ENCODE measurements at places on chromosomes 5 and 9.
A peak's percentile ranks its signal among the peaks of the same experiment; 100 is the strongest.

DNA sequence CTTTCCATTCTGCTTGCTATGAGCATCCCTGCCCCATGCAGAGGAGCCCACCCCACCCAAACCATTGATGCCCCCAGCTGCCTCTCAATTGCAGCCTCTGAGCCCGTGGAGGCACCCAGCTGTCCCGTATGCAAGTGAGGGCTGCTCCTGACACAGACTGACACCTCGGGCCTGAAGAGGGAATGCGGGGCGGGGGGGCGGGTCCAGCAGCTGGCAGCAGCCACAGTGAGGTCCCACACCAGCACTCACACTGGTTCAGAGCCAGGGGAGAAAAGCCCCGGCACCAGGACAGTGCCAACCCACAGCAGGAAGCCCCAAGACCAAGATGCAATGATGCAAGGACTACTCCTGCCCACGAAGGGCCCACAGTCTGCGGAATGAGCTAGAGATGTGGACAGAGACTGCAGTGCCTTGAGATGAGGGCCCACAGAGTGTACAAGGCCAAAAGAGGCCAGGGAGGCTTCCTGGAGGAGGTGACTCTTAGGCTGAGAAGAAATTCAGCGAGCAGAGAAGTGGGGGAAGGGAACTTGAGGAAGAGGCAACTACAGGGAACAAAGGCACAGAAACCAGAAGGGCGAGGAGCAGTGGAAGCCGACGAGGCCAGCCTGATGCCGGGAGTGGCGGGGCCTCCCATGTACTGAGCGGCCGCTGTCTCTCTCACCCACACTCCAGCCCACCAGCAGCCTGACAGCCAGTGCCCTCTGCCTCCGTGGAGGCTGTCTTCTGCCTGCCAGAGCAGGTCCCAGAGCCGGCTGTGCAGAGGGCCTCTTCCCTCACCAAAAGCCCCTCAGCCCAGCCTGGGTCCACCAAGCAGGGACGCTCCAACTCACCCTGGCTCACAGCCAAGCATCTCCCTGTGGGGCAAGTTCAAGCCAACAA, 9.2 kb downstream of the EEIG1 start:
- DNase-seq: peak; percentile 23

DNA sequence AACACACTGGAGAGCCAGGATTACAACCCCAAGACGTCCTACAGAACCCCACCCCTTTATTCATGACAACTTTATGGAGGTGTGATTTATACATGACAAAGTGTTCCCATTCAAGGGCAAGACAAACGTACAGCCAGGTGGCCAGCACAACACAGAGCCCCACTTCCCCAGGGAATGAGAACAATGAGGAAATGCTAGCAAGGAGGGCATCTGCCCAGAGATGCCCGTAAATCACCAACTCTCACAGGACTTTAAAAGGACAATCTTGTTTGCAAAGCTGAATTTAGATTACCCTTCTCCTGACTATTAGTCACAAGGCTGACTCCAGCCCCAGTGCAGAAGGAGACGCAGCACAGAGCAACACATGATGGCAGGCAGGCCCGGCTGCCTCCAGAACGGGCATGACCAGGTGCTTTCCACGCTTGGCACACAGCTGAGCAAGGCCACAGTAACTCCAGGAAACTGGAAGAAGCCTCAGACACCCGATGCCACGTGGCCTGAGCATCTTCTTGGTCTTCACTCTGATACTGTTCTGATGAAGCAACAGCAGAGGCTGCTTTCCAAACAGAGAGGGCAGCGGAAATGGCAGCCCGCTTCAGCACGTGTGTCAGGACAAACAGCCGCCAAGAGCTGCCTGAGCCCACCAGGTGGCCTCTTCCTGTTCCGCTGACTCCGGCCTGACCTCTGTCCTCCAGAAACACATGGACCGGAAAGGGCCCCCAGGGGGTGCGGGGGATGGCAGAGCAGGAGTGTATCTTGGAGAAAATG, 51.4 kb downstream of the ROR2 start:
- DNase-seq: peak; percentile 82

DNA sequence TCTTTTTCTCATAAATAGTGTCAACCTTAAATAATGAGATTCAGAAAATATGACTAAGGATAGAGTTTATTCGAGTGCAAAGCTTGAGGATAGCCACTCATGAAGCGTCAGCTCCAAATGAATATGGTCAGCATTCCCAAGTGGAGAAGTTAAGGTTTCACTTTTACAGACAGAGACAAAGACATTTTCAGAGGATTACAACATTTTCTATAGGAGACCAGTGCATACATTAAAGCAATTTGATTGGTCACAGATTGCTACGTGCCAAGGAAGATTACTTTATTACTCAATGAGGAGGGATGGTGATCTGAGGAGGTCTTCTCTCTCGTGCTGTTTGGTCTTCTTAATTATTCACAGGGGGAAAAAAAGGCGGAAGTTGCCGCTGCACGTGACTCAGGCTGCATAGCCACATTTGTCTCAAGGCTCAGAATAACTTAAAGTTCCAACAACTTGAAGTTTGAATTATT, 60.1 kb upstream of the SPATA31C2 start:
- peak; percentile 68 for DNase-seq

DNA sequence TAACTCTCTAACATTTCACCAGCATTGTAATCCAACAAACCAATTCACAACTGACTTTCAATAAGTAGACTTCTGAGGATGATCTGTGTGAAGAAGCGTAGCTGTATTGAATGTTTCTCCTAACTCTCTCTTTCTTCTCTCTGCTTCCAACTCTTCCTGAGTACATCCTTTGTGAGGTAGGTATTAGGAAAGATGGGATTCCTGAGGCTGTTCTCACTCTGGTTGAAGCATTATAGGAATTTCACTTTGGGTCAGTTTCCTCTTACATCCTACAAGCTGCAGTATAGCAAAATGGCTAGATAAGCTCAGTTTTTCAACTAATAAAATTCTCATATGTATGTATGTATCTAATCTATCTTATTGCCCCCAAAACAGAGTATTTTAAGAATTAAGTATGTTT, 702.8 kb downstream of the CETN3 start:
- no peak for DNase-seq

DNA sequence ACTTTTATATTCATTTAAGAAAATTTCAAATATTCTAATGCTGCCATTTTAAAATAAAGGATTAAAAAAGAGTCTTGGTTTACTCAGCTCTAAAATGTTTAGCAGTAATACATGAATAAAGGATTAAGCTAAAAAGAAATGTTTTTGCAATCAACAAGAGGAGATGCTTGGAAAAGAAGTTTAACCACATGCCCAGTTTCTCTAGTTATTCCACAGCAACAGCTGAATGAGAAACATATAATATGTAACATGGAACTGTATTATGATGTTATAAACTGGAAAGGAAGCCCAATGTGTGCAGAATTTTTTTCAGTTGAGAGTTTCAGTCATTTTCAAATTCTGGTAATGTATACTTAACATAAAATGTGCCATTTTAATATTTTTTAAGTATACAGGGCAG, 76.5 kb upstream of the ALDH1A1 start:
- DNase-seq: no peak

DNA sequence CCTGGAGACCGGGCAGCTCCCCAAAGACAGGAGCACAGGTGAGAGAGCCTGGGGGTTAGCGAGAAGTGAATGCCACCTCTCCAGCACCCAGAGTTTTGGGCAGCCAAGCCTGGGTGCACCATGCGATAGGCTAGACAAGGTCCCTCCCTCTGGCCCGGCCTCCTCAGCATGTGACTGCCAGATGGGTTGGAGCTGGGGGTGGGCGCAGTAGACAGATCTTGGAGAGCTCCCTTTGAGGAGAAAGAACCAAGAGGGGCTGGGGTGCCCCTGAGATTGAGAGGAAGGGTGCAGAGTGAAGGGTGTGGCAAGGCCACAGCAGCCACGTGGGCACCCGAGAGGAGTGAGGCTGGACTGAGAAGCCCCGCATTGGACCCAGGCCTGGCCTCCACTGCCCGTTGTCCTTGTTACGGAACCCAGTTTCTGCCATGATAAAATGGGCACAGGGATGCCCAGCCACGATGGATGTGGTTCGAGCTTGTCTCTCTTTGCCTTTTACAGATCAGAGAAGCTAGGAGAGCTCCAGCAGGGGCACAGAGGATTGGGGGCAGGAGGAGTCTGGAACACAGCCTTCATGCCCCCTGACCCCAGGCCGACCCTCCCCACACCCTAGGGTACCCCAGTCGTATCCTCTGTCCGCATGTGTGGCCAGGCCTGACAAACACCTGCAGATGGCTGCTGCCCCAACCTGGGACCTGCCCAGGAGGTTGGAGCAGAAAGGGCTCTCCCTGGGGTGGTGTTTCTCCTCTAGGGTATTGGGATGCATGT, 1.4 kb downstream of the TMEM141 start:
- DNase-seq: no peak

DNA sequence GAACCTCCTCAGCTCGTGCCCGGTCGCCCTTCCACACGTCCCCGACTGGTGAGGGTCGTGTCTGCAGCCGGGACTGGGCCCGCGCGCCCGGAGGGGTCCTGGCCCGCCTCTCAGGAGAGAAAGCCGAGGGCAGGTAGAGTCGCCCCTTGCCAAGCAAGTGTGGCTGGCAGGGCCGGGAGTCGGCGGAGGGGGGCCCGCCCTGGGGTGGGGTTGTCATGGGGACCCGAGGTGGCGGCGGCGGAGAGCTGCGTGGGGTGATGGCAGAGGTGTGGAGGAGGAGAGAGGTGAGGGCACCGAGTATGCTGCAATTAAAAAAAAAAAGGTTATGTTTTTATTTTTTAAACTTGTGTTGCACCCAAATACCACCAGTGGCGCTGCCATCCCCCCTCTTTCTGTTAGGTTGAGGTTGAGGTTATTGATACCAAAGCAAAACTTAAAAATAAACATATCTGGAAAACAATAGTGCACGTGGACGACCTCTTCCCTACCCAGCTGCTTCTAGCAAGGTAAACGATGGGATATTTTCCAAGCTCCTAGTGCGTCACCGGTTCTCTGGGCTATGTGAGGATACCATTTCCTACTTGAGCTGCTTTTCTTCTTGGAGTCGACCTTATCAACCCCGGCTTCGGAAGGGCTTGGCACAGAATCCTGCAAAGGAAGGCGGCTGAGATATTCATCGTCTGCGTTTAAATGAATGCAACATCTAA, 660 bp downstream of the SCAMP1 start:
- DNase-seq: peak; percentile 73

- DNase-seq: peak; percentile 5
Measured at GRCh38 chr5:42620579-42621216, 135.9 kb upstream of the CCDC152 start.

- no peak for DNase-seq
Measured at GRCh38 chr9:96318921-96319565, 17.1 kb upstream of the HSD17B3 start.

DNA sequence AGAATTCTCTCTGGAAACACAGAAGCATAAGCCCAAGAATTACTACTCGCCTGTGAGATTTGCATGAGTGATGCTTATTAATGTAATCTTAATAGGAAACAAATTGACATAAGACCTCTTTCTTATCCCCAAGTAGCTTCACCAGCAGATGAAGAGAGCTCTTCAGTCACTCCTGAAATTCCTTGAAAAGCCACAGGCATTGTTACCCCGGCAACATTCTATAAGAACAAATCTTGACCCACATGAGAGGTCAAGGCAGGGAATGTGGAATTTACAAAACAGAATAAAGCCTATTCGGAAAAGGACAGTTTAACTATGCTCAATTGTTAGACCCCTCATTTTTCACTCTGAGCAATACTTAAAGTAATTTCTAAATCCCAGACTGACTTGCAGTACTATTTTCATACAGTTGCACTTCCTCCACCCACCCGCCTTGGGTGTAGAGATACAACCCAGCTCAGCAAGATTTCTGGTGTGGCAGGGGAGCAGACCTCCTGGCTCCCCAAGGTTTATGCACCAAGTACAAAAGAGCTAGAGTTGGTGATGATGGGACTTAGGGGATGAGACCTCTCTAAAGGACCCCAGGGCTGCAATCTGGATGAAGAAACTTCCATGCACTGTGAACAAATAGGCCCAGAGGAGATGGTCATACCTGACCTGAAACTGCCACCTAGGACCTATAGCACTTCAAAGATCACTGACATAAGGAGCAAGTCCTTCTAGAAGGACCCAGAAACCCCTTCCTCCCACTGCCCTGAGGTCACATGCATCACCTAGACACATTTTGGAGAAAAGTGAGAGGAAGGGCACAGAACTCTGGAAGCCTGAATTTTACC, 242.1 kb downstream of the ZNF608 start:
- peak; percentile 44 for DNase-seq

Data from kidney tubule cell (primary cell).